ENCODE measurements at places on chromosomes 11 and 22. TPM values are rescaled to one million over a fixed set of nuclear protein-coding genes. Genes with fewer than 3 reads are reported as not detected.
A peak's percentile ranks its signal among the peaks of the same experiment; 100 is the strongest.

SLC17A6 gene
- total RNA-seq: not detected

- DNase-seq: peak; percentile 56
Measured at GRCh38 chr11:114040706-114041211, 18.8 kb upstream of the ZBTB16 start.

- peak; percentile 45 for DNase-seq
Measured at GRCh38 chr11:65899356-65900124, 648 bp downstream of the FOSL1 start.

- DNase-seq: no peak
Measured at GRCh38 chr11:124440608-124441007, 4.9 kb downstream of the OR8B8 start.

DNA sequence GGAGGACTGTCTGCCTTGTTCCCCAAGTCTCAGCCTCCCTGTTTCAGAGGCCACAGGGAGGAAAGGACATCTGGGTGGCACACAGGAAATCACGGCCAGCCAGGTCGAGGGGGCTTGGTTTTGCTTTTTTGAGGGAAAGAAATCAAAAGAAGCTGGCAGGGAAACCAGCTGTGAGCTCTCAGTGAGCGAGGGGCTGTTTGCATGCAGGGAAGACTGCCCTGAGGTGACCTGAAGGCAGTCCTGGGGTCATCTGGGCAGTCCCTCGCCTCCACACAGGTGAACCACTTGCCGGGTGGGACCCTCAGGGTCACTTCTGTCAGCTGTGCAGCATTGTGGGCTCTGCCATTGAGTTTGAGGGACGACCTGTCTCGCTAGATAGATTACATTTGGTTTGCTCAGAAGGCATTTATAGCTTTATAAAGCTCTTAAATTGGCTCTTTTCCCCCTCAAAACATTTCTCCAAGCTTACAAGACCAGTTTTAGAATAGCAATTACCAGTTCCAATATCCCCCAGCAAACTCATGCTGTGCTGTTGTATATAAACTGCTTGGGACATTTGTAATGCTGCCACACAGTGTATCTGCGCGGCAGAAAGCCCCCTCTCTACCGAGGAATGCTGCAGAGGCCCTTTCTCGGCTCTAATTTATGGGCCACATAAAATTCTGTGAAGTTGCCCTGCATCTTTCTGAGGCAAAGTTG is 28.3 kb downstream of the PKNOX2 start:
- no peak for DNase-seq

DNA sequence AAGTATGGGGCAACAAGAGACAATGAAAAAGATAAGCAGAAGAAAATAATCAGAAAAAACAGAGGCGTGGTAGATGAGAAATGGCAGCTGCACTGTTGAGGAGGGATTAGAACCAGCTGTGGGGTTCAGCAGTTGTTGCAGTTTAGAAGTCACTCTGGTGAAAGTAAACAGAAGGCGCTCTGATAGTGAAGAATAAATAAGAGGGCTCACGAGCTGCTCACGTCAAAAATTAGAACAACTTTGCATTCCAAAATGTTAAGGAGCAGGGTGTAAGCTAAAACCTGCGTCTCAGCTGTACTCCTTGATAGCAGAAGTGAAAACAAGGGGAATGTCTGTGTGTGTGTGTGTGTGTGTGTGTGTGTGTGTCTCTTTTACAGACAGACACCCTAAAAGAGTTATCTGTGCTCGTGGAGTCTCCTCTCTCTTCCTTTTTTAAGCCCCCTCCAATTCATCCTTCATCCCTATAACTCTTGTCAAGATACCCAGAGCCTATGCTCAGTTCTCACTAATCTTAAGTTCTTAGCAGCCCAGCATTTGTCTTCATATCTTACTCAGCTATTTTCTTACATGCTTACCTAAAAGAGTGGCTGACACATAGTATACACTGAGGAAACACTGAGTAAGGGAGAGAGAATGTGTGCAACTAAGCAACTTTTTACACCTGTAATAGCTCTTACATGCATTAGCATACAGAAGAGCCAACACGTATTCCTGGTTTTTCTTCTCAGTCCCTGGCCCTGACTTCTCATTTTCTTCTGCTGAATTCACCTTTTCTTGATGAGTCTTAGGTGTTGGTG is 8.9 kb downstream of the TTC17 start:
- no peak for DNase-seq

- no peak for DNase-seq
Measured at GRCh38 chr22:19138217-19139000, 6.0 kb downstream of the ESS2 start.

GRCh38 chr11:107372439-107372838 is 85.2 kb downstream of the CWF19L2 start:
- DNase-seq: no peak
